ENCODE measurements at places on chromosomes 3 and 15.

DNA sequence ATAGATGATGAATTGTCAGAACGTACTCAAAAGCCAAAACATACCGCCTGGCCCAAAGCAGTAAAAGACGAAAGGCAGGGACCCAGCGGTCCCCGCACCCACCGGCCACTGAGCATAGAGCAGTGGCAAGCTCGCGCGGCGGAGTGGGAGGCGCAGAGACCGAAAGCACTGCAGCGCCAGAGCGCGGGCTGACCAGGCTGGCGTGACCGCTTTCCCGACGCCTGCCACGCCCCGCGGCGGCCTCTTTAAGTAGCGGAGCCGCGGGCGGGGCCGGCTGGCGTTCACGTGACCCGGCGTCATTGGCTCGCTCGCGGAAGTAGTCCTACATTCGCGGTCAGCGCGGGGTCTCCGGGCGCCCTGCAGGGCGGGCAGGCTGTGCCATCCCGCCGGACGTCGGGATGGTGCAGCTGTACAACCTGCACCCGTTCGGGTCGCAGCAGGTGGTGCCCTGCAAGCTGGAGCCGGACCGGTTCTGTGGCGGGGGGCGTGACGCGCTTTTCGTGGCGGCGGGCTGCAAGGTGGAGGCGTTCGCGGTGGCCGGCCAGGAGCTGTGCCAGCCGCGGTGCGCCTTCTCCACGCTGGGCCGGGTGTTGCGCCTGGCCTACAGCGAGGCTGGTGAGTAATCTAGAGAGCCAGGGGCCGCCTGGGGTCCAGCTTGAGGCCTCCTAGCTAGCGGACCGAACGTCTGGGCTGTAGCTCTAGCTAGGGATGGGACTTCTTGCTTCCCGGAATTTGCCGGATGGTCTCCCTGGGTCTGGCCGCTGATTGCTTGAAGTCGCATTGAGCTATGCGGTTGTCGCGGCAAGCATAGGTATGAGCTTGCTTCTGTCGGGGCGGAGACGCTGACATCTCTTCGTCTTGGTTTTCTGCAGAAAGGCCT lies at the start of gene HPS3:
TSS of gene HPS3 (plus strand) at position 313 of the 880 bp plus-strand sequence. CDS start at position 399, 86 bp downstream.
- DNase-seq, result peak; percentile 86

DNA sequence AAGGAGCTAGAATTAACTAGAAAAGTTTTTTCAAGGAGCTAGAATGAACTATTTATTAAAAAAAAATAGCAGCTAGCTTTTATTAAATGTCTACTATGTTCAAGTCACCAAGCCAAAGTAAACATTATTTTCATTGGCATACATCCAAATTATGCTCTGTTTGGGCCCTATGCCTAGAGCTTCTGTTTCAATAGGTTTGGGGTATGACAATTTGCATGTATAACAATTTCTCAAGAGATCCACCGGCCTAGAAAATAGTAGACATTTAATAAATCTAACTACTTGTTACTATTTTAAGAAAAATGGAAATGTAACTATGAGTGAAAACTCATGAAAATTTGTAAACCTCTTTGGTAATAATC lies 8.0 kb downstream of the GABRR3 start:
- no peak for DNase-seq

GRCh38 chr3:12120374-12121140 lies 38.2 kb downstream of the TIMP4 start:
- DNase-seq, result no peak

- DNase-seq, result no peak
Observed at GRCh38 chr3:195182470-195182795, 88.5 kb downstream of the XXYLT1 start.

DNA sequence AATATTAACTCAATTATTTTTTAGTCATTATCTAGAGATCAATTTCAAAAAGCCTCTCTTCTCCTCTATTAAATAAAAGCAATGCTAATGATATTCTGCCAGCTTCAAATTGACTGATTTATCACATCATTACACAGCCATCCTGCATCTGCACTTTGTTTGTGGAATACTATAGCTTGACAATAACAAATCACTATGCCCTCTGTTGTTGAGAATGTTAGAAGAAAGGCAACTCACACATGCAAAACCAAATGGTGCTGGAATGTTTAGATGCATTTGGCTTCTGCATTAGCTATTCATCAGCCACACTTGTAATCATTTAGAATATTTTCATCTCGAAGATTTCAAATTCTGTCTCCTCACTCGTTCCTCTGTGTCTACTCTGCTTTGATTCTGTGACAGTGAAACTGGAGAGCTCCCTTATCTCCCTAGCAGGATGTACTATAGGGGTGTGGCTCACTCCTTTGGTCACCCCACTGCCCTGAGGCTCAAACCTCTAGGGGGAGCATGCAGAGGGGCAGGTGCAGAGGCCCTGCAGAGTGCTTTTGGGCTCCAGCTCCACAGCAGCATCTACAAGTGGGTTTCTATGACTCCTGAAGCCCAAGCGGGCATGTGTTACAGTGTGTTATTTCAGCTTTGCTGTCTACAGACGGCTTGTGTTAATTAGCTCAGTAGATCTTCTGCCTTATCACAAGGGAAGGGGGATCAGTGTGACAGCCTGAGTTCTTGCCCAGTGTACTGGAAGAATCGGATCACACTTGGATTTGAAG lies 454.1 kb upstream of the BCHE start:
- no peak for DNase-seq

GRCh38 chr3:195195321-195196209 lies 75.4 kb downstream of the XXYLT1 start:
- DNase-seq, result peak; percentile 82

- no peak for DNase-seq
Observed at GRCh38 chr3:58411036-58411435, 22.6 kb downstream of the PDHB start.

DNA sequence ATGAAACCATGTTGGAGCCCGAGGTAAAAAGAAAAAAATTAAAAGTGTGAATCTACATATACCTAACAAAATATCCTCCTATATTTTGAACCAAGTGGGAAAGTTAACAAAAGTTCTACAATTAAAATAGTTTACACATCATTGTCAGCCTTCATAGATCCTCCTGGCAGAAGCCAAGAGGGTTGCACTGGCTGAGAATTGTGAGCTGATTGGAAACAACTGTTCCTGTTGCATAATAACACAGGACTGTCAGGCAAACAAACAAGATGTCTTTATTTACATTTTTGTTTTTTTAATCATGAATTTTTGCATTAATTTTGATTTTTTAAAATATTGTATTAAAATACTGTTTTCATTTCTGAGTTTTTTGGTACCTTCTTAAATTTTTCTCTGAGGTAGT lies 215.2 kb upstream of the MME start:
- DNase-seq, result no peak

GRCh38 chr3:66638717-66639116 lies 137.9 kb upstream of the LRIG1 start:
- DNase-seq, result no peak

GRCh38 chr3:40243056-40243455 lies 66.5 kb upstream of the EIF1B start:
- no peak for DNase-seq

DNA sequence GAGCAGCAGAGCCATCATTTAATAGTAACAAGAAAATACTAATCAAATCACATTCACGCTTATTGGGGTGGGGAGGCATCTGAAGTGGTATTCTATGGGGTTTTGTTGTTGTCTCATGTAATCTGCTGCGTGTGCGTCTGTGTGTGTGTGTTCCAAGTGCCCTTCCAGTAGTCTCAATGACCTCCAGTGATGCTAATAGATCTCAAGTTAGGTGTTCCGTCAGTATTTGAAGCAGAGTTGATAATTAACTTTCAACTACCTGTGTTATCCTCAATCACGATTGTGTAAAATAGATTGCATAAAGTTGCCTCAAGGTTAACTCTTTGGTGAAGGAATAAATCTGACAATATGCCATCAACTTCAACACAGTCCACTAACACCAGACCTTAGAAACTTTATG lies 375.0 kb downstream of the MECOM start:
- no peak for DNase-seq

DNA sequence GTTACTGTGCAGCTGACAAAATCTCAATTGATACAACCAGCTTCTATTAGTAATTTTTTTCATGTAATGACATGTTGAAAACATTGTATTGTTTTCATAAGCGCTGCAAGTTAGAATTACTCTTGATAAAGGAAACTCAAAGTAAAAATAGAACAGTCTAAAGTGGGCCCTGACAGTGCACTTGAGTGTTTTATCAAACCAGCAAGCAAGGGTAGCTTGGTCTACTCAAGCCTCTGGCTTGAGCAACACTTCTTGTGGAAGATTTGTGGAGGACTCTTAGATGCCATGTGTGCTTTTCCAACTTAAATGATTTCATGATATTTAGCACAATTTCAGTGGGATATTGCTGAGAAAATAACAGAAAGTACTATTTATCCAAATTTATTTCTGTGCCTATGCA lies 575.7 kb upstream of the ZNF717 start:
- no peak for DNase-seq

GRCh38 chr3:137199678-137200077 lies 241.9 kb downstream of the IL20RB start:
- DNase-seq, result no peak

DNA sequence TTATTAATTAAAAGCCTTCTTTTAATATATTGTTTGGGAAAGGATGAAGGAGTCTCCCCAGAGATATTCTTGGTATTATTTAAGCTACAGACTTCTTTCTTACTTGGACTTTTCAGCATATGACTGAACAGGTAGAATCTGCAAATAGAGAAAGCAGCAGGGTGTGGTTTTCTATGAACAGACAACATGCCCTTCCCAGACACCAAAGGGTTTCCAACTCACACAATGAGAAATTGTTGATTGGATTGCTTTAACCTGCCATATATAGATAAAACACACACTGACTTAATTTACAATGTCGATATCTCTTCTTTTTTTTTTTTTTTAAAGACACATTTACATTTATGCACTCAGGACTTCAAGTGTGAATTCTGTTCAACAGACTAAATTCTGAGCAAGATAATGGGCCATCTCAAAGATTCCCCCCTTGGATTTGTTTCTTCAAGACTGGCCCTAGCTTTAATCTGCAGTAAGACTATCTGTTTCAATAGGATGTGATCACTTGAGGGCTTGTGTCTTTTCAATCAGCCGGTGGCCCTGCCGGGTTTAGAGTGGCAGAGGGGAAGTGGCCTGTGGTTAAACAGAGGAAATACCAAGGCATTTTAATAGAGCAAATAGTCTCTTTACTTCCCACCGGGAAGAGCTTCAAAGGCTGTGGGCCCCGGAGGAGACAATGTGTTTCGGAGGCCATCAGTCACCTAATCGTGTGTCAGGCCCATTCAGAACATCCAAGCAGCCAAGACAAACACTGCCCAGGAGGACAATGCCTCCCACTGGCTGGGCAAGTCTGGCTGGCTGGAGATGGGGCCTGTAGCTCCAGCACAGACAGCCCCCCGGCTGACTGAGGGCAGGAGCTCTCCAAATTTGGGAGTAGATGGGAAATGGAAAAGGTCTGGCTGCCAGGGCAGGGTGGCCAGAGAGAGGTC lies 6.1 kb downstream of the IL17RD start:
- no peak for DNase-seq

DNA sequence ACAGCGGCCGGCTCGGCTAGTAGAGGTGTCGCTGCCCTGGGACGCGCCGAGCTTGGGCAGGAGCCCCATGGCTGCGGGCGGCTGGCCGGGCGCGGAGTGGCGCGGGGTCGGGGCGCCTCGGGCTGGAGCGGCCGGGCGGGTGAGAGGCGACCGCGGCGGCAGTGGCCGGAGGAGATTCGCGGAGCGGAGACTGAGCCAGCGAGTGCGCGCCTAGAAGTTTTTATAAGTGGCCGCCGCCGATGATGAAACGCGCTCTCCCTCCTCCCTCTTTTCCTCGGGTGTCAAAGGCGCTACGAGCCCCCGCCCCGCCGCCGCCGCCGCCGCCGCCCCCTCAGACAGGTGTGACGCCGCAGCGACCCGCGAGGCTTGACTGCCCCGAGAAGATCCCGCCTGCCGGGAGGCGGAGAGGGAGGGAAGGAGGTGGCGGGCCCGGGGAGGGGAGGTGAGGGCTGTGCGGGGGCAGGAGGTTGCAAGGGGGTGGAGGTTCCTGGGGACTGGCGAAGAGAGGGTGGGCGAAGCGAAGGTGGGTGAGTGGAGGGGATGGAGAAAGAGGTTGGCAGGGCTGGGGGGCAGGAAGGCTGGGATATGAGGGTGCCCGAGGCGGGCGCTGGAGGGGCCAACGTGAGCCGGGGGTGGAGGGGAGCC lies at the start of gene SLCO2A1:
TSS of gene SLCO2A1 (minus strand) at position 192 of the 645 bp plus-strand sequence. CDS start at position 69, 123 bp downstream.
- DNase-seq, result peak; percentile 10

- peak; percentile 19 for DNase-seq
Observed at GRCh38 chr3:183898028-183898431, 13.3 kb upstream of the PARL start.

- no peak for DNase-seq
Observed at GRCh38 chr3:188187053-188187452, 33.1 kb downstream of the LPP start.

GRCh38 chr3:101271728-101272127 lies 48.6 kb downstream of the IMPG2 start:
- DNase-seq, result no peak

GRCh38 chr3:119589102-119589773 lies 8.4 kb upstream of the PLA1A start:
- DNase-seq, result no peak
